ENCODE measurements at places on chromosomes 6 and 20.

DNA sequence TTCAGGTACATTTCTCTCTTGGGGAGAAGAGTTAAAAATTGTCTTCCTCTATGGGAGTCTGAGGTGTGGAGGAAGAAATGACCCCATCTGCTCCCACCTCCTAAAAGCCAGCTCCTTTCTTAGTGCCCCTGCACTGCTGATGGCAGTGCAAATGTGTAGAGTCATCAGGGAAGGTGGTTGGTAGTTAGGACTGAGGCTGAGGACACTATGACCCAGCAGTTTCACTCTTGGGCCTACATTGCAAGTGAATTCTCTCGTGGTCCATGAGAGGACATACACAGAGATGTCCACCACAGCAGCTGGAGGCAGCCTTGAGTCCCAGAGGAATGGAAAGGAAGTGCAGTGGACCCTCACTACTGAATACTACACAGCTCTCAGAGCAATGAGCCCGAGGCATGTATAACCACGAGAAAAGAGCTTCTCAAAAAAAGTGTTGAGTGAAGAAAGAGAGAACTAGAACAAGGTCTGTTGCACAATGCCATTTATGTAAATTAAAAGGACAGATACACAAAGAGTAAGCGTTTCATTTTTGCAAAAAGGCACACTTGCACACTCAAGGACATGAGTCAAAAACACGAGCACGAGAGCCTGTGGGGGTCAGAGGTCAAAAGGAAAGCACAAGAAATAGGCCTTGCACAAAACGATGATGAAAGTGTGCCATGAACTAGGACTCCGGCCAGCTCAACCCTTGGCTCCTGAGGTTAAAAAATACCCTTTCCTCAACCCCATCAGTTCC is 308.2 kb upstream of the PRND start:
- no peaks in the 10 kb centered on the region for H3K27me3 ChIP-seq
- H3K27ac ChIP-seq = no peak overlapping the region
- peaks cover 11% of the 10 kb centered on the region for H3K4me1 ChIP-seq

GRCh38 chr6:22091424-22091948 is 205.3 kb downstream of the PRL start:
- no peaks in the 10 kb centered on the region for H3K36me3 ChIP-seq
- DNase-seq = no peak
- H3K27ac ChIP-seq = no peak overlapping the region
- no peak overlapping the region for H3K4me3 ChIP-seq
- H3K4me1 ChIP-seq = no peaks in the 10 kb centered on the region

DNA sequence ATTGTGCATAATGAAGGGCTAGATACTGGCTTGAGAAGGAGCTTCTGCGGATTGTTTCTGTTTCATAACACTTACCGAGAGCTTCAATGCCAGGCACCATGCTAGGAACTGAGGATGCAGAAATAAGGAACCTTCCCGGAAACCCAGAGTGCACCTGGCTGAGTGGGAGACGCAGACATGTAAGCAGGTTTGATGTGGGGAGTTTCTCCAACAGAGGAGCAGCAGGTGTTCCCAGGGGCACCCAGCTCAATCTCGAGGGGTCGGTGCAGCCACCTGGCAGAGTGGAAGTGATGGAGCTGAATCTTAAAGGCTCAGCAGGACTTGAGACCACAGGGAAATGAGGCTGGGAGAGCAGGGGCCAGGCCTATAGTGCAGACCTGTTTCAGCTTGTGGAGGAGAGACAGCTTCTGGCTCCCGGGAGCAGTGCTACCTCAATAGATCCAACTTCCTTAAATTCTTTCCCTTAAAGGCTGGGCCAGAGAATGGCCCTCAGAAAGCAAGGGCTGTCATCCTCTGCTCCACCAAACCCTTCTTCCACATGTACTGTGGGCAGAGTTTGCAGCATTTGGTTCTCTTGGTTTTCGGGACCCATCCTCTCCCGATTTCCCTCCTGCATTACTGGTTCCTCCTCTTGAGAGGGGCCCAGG is 27.8 kb upstream of the SRC start:
- H3K27me3 ChIP-seq = no peaks in the 10 kb centered on the region
- no peak overlapping the region for H3K4me3 ChIP-seq
- H3K36me3 ChIP-seq = peaks cover 35% of the 10 kb centered on the region
- H3K4me1 ChIP-seq = peaks cover 55% of the 10 kb centered on the region

GRCh38 chr6:138248878-138249277 is 30.6 kb upstream of the PBOV1 start:
- H3K36me3 ChIP-seq = no peaks in the 10 kb centered on the region
- H3K27me3 ChIP-seq = no peaks in the 10 kb centered on the region
- no peak overlapping the region for H3K4me3 ChIP-seq
- no peak overlapping the region for H3K27ac ChIP-seq
- no peaks in the 10 kb centered on the region for H3K4me1 ChIP-seq

DNA sequence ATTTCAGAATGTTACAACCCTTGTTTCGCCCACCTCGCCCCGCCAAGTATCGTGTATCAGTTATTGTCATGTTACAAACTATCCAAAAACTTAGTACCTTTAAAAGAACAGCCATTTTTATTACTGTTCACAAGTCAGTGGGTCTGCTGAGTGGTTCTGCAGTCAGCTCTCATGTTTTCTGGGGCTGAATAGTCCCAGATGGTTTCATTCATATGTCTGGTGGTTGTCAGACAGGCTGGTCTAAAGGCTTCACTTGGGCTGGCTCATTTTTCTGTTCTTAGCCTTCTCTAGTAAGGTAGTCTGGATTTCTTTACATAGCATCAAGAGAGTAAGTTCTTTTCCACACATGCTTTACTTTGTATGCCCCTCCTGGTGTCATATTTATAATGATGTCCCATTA is 8.6 kb downstream of the ZNF292 start:
- H3K27ac ChIP-seq = no peak overlapping the region
- no peak for DNase-seq
- no peaks in the 10 kb centered on the region for H3K36me3 ChIP-seq
- H3K4me1 ChIP-seq = peaks cover 7% of the 10 kb centered on the region
- no peak overlapping the region for H3K4me3 ChIP-seq
- no peaks in the 10 kb centered on the region for H3K27me3 ChIP-seq

DNA sequence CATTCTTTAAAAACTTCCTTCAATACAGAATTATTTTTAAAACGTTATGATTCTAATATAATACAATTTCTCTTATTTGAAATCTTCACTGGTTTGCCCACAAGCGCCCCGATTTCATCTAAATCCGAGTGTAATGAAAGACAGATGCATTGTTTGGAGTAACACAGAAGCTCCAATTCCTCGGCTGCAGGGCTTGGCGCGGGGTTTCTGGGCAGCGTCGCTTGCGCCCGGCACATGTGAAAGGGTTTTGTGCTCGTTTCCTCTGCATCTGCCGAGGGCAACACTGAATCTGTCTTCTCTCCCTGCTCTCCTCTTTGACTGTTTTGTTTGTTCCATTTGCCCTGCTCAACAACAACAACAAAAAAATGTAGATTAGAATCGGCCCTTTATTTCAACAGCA is 248.6 kb upstream of the QKI start:
- H3K27ac ChIP-seq = no peak overlapping the region
- DNase-seq = no peak
- no peaks in the 10 kb centered on the region for H3K4me1 ChIP-seq

- H3K4me3 ChIP-seq = no peak overlapping the region
- no peak for DNase-seq
- no peaks in the 10 kb centered on the region for H3K27me3 ChIP-seq
- H3K36me3 ChIP-seq = no peaks in the 10 kb centered on the region
- no peaks in the 10 kb centered on the region for H3K4me1 ChIP-seq
- H3K27ac ChIP-seq = no peak overlapping the region
Measured at GRCh38 chr6:153625089-153625488, 414.0 kb upstream of the OPRM1 start.

GRCh38 chr20:34389954-34390555 is 27.0 kb downstream of the ITCH start:
- DNase-seq = no peak
- H3K36me3 ChIP-seq = peaks cover 6% of the 10 kb centered on the region
- H3K4me1 ChIP-seq = peaks cover 14% of the 10 kb centered on the region
- no peak overlapping the region for H3K4me3 ChIP-seq
- H3K27me3 ChIP-seq = no peaks in the 10 kb centered on the region
- H3K27ac ChIP-seq = no peak overlapping the region

GRCh38 chr6:34246563-34247391 is 2.0 kb downstream of the SMIM29 start:
- no peak overlapping the region for H3K27ac ChIP-seq
- peaks cover 19% of the 10 kb centered on the region for H3K36me3 ChIP-seq
- no peak for DNase-seq
- no peaks in the 10 kb centered on the region for H3K27me3 ChIP-seq
- H3K4me3 ChIP-seq = no peak overlapping the region
- H3K4me1 ChIP-seq = peaks cover 5% of the 10 kb centered on the region

DNA sequence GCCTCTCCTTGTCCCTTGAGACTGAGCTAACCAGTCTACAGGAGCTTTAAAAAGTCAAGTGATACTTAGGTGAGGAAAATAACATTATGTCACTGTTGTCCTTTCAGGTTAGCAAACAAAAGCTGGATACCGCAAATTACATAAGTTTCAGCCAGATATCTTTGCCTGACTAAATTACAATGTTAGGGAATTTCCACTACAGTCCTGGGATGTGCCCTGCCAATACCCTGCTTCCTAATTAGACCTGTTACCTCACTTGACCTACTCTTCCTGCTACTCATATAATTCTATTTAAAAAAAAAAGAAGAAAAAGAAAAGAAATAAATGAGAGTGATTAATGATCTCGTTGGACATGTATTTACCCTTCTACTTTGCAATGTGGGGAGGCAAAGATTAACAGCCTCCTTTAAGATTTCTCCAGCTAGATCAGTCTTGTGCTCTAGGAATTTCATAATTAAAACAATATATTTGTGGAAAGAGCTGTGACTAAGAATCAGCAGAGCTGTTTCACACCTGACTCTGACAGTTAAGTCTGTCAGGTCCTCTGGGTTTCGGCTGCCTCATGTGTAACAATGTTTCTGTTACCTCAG is 318.9 kb downstream of the HDGFL1 start:
- H3K4me1 ChIP-seq = peaks cover 9% of the 10 kb centered on the region
- DNase-seq = no peak
- H3K4me3 ChIP-seq = no peak overlapping the region
- H3K36me3 ChIP-seq = no peaks in the 10 kb centered on the region
- H3K27me3 ChIP-seq = no peaks in the 10 kb centered on the region
- no peak overlapping the region for H3K27ac ChIP-seq

DNA sequence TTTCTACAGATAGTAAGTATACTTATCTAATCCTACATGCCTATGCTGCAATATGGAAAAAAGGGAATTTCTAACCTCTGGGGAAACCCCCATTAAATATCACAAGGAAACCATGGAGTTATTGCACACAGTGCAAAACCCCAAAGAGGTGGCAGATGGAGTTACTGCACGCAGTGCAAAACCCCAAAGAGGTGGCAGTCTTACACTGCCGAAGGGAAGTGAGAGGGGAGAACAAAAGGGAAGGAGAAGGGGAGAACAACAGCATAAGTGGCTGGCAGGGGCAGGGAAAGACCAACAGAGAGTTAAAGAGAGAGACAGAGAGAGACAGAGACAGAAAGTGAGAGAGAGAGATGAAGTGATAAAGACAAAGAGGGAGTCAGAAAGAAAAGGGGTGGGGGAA is 43.8 kb upstream of the EIF2S2 start:
- no peak overlapping the region for H3K27ac ChIP-seq
- H3K27me3 ChIP-seq = no peaks in the 10 kb centered on the region
- H3K4me3 ChIP-seq = no peak overlapping the region
- peak; percentile 16 for DNase-seq
- H3K4me1 ChIP-seq = no peaks in the 10 kb centered on the region

DNA sequence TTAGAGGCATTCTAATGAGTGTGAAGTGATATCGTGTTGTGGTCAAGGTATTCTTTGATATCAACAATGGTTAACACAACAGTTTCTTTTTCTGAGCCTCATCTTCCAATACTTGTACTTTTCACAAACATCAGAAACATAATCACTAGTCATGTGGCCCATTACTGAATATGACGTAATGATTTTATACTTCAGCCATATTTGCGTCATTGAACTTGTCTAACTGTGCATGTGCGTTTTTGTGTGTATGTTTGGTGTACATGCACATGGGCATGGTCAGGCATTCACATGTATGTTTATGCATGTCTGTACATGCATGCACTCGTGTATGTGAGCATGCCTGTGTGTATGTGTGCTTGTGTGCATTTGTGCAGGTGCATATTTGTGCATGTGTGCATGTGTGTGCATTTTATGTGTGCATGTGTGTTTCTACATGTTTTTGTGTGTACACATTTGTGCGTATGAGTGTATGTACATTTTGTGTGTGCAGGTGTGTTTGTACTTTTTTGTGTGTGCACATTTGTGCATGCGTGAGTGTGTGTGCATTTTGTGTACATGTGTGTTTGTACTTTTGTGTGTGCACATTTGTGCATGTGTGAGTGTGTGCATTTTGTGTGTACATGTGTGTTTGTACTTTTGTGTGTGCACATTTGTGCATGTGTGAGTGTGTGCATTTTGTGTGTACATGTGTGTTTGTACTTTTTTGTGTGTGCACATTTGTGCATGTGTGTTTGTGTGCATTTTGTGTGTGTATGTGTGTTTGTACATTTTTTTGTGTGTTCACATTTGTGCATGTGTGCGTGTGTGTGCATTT is 29.4 kb downstream of the PRR18 start:
- peaks cover 9% of the 10 kb centered on the region for H3K27me3 ChIP-seq
- no peak for DNase-seq
- H3K4me3 ChIP-seq = no peak overlapping the region
- H3K4me1 ChIP-seq = peaks cover 2% of the 10 kb centered on the region

- DNase-seq = peak; percentile 41
- no peaks in the 10 kb centered on the region for H3K4me1 ChIP-seq
- H3K27ac ChIP-seq = no peak overlapping the region
- H3K27me3 ChIP-seq = no peaks in the 10 kb centered on the region
- no peaks in the 10 kb centered on the region for H3K36me3 ChIP-seq
- H3K4me3 ChIP-seq = no peak overlapping the region
Measured at GRCh38 chr6:74091136-74091793, 395.3 kb downstream of the CD109 start.

DNA sequence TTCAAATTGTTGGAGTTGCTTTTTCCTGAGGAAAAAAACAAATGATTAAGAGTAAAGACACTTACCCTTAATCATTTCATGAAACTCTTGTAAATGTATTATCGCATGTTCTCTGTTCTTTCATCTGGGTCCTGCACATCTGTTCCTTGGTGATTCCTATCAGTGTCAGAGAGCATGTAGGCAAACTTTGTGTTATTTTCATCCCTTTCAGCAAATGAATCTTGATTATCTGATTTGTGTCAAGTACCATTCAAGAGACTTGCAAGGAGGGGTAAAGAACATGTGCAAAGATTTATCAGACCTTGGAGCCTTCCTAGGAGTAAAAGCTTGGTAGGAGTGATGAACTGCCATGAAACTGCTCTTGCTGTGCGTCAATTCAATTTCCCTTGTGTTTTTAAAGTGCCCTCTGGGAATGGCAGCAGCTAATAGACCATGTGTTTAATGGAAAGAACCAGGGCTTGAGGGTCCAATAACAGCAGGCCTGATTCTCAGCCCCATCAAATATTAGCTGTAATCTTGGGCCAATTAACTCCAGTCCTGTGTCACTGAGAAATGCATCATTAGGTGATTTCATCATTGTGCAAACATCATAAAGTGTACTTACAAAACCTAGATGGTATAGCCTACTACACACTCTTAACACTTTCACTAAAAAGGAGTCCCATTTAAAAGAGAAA is 118.9 kb upstream of the CEP85L start:
- H3K27me3 ChIP-seq = no peaks in the 10 kb centered on the region
- H3K4me1 ChIP-seq = peaks cover 8% of the 10 kb centered on the region
- no peak for DNase-seq
- H3K27ac ChIP-seq = no peak overlapping the region
- H3K4me3 ChIP-seq = no peak overlapping the region
- no peaks in the 10 kb centered on the region for H3K36me3 ChIP-seq
